Hepatic stellate cell (primary cell): ENCODE measurements at places on chromosomes 11 and 22.

DNA sequence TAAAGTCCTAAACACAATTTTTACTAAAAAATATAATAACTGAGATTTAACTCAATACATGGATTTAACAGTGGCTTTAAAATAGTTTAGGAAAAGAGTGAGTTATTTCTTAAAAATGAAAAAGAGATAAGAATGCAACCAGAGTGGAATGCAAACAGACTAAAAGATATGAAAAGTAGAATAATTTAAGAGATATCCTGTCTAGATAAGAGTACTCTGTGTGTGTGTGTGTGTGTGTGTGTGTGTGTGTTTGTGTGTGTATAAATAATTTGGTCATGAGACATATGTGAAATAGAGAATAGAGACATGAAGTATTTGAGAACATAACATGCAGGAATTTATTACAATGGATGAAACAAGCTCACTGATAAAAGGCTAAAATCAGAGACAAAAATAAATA is 986.9 kb upstream of the CHORDC1 start:
- DNase-seq, result no peak

- no peak for DNase-seq
Observed at GRCh38 chr22:37137131-37137530, 12.6 kb downstream of the IL2RB start.

- DNase-seq, result no peak
Observed at GRCh38 chr11:129637473-129637872, 178.2 kb upstream of the TMEM45B start.

GRCh38 chr11:69947059-69947792 is 128.0 kb upstream of the FGF3 start:
- DNase-seq, result no peak

- DNase-seq, result no peak
Observed at GRCh38 chr22:38467438-38467903, 425 bp upstream of the KDELR3 start.

DNA sequence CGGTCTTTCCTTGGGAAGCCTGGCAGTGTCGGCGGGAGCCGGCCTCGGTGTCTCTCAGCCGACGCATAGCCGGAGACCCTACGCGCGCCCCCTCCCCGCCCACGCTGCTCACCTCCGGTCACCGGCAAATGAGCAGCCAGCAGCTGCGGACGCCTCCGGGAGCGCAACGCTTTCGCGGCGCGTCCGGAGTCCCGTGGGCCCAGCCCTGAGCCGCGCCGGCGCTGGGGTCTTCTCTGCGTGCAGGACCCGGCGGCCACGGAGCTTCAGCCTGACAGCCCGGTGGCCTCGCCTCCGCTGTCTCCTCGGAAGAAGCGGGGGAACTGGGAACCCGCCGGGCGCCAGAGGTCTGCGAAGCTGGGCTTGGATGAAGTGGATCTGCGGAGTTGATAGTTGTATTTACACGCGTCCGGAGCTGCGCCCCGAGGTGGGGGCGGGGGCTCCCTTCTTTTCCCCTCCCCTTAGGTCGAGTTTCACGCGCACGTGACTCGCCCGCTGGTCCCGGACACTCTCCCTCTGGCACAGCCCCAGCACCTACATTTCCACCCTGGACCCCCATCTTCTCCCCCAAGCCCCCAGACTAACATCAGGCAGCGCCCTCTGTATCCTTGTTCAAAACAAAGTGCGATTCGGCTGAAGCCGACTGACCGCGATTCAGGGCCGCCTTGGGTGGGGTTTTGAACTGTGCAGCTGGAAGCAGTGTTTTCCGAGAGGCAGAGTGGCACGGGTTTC is at the start of gene SLC43A1:
TSS of gene SLC43A1 (minus strand) at position 371 of the 729 bp plus-strand sequence. CDS start 1,591 bp downstream, outside the sequence.
- peak; percentile 75 for DNase-seq

DNA sequence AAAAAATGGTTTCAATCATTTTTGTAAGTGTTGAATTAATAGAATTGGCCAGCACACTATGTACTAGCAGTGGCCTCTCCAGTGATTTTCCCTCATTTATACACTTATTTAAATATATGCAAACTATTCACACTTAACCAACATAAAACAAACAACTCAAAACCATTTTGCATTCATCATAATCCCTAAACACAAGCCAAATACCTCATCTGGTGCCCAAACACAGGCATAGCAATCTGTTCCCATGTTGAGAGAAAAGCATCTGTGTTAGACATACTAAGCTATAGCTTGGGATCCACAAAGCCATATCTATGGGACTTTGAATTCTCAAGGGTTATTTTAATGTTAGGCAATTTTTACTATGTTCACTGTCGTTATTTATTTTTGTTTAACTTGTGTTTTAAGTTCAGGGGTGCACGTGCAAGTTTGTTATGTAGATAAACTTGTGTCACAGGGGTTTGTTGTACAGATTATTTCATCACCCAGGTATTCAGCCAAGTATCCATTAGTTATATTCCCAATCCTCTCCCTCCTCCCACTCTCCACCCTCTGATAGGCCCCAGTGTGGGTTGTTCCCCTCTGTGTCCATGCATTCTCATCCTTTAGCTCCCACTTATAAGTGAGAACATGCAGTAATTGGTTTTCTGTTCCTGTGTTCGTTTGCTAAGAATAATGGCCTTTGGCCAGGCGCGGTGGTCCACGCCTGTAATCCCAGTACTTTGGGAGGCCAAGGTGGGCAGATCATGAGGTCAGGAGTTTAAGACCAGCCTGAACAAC is 31.0 kb upstream of the RCN1 start:
- DNase-seq, result no peak

DNA sequence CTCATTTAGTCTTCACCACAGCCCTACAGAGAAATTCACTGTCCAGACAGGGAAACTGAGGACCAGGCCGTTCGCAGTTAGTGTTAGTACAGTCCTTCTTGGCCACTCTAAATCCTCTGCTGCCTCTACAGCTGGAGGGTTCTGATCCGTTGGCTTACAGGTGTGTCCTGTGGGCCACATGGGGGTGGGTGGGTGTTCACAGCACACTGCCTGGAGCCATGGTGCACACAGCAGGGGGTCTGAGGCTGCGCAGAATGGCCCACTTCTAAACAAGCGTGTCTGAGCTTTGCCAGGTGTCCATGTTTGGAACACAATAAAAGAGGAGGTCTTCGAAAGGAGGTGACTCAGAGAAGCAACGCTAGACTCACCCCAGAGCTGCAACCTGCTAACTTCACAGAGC is 249.0 kb downstream of the ST3GAL4 start:
- no peak for DNase-seq

DNA sequence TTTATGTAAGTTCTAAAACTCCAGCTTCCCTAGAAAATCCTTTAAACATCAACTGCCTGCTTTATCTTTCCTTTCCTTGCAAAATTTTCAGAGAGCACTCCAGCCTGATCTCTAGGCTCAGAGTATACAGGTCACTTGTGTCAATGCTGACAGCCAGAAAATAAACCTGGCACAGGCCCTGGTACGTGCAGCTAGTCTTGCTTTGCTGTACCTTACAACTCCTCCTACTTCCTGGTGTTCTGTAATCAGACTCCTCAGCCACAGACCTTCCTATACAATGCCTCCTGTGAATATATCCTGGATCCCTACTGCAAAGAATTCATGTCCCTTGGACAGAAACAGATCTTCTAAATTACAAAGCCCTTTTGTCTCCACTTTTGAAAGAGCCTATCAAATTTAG is 24.2 kb upstream of the TMEM123 start:
- no peak for DNase-seq

DNA sequence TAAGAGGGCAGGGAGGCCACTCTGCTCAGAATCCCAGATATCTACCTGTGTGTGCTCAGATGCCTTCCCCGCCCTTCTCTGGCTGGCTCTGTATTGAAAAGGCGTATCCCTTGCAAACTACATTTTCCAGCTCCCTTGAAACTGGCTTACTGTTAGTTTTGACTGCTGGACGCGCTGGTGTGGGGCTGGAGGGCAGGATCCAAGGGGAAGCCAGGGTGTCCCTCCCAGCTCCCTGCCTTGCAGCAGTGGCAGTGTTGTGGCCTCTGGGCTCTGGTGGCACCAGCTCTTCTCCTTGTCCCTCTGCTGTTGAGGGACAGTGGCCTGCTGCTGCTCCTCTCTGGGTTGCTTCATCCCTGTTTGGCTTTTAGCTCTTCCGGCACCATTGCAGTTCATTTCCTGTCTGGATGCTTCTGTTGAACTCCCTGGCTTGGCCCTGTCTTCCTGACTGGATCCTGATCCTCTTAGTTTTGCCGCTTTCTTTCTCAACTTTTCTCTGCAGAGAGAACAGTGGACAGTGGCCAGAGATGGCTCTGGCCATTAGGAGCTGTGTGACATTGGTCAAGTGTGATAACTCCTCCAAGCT is 107.1 kb upstream of the PARVA start:
- DNase-seq, result no peak

GRCh38 chr22:30333707-30334087 is 7.0 kb upstream of the TBC1D10A start:
- DNase-seq, result no peak

GRCh38 chr11:83549984-83550667 is 264.0 kb upstream of the CCDC90B start:
- no peak for DNase-seq

DNA sequence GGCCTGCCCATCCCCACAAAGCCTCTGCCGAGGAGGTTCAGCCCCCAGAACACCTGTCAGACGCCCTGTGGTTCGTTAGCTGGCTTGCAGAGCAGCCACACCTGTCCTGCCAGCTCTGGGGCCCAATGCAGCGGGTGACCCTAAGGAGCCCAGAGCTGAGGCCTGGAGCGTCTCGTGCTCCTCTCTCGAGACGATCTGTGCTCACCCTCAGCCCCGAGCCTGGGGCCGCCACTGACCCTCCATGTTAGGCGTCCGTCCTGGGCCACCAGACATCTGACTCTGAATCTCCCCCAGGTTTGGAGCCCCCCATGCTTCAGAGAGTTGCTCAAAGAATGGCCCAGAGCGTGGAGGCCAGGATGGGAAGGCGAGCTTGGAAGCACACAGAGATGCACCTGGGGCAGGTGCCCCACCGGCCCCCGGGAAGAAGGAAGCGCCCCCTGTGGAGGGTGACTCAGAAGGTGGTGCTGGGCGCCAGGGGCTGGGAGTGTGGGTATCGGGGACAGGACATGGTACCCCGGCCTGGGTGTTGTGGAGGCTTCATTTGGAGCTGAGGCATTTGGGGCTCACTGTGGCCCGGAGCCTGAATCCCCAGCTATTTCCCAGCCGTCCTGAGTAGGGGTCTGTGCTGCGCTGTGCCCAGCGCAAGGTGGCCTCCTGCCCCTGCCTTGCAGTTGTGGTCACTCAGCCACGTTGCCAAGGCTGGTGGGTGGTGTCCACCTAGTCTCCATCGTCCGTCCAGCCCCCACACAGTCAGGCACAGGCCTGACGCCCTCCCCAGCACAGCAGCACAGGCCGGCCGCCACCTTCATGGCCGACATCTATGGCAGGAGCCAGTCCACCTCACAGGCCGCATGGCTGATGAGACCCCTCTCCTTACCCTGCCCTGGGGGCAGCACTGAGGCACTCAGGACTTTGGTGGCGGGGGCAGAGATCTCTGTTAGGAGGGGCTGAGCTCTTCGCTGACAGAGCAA is 36.2 kb downstream of the SBF1 start:
- DNase-seq, result no peak

DNA sequence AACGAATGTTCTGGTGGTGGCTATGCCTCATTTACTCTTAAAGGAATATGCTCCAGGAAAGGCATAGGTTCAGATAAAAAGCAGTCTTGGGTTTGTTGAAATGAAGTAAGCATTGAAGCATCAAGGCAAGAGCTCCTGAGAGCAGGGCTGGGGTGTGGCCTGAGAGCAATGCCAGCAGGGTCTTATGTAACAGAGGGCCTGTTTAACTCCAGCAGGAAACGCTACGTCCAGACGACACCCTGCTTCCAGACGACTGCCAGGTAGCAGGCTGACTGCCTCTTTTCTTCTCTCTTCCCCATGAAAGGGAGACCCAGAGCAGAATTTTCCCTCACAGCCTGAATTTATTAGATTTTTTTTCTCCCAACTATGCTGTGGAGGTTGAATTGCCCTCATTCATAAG is 127.2 kb upstream of the SLC5A12 start:
- no peak for DNase-seq

DNA sequence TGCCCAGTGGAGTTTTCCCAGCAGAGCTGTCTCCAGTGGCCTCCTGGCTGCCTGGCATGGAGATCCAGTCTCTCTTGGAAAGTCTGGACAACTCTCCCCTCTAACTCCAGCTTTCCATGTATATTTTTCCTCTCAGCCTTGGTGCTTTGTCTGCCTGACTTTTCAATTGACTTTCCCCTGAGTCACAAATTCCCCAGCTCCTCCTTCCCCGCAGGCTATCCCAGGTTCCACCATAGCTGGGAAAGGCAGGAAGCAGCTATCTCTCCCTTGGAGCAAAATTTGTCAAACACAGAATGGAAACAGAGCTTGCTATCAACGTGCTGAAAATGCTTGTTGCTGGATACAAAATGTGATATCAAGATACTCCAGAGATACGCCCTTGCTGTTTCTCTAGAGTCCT is 384.8 kb downstream of the TMEM135 start:
- DNase-seq, result no peak

- no peak for DNase-seq
Observed at GRCh38 chr11:104934594-104934993, 33.8 kb downstream of the CASP4 start.

GRCh38 chr11:118956847-118957469 is 860 bp downstream of the UPK2 start:
- no peak for DNase-seq

DNA sequence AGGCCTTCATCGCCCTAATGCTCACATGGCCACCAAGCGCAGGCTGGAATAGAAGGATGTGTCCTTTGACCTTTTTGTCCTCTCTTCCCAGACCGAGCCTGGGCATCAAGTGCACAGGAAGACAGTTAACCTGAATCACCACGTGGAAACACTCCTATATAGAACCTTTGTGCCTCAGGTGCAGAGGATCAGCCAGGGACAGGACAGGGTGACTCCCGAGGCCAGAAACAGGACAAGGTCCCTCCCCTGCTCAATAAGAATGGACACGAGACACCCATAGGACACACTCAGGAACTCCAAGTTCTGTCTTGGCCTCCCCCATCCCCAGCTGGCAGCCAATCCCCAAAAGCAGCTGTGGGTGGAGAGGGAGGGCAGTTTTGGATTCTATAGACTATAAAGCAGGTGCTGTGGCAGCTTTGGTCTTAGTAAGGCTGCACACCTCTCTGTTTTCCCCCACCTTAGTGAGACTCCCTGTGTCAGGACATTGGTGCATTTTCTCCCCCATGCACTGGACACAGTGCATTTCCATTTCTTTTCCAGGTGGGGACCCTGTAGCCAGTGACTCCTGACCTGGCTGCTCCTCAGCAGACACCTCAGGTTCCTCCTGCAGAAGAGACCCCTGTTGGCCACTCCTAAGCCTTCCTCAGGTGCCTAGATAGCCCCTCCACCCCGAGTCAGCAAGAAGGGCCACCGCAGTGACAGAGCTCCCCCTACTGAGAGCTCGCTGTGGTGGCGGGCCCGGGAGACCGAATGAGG is 43.6 kb upstream of the POU2AF1 start:
- no peak for DNase-seq

GRCh38 chr22:20108757-20109230 is 7.1 kb upstream of the RANBP1 start:
- no peak for DNase-seq

DNA sequence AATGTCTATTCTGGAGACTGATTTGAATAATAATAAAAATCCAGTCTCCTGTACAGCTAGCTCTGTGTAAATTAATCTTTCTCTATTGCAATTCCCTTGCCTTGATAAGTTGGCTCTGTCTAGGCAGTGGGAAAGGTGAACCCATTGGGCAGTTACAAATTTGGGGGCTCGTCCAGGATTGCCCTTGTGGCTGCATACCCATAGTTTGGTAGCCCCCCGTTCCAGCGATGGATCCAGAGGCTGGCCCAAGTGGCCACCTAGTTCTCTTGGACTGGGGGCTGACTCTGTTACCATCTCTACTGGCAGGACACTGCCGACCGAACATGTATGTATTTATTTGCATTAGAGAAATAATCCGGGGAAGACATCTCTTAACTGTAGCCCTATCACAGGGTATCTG is 326.2 kb upstream of the PDGFD start:
- no peak for DNase-seq

GRCh38 chr11:46601129-46601528 is 7.3 kb upstream of the AMBRA1 start:
- DNase-seq, result no peak
